ENCODE measurements at places on chromosomes 5 and 9.

GRCh38 chr5:122322801-122323548 lies 10.9 kb downstream of the SNCAIP start:
- DNase-seq = no peak

GRCh38 chr5:93653716-93654115 lies 70.7 kb downstream of the NR2F1 start:
- no peak for DNase-seq

- DNase-seq = no peak
These were observed 98.0 kb downstream of the GABBR2 start for GRCh38 chr9:98610711-98611110.

DNA sequence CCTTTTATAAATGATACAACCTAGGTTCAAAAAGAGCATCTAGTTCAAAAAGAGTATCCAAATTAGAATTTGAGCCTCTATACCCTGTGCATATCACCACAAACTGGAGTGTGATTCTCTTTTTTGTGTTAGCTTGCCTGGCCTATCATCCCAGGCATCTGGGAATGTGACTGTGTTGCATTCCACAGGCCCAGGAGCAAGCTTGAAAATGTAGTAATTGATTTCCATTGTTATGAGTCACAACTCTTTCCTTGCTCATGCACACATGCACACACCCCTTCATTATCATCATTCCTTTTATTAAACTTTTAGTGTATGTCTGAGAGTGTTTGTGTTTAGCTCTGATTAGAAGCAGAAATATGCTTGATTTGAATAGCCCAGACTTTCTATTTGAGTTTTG lies 75.2 kb downstream of the FCHO2 start:
- DNase-seq = no peak

DNA sequence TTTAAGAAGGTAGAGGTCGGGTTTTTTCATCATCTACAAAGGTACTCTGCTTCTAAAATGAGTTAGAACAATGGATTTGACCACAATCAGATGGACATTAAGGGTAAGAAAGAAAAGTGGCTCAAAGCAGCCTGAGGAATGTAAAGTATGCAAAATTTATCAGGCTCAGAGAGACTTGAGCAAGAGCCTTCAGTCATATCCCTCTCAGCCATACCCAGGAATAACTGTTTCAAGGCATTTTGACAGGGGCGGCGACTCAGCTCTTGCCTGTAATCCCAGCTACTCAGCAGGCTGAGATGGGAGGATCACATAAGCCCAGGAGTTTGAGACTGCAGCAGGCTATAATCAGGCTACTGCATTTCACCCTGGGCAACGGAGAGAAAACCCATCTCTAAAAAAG lies 38.8 kb upstream of the ANXA2R start:
- DNase-seq = no peak

Measured in suppressor macrophage treated with lipopolysaccharide for 4 hours (primary cell).